ENCODE measurements at places on chromosomes 2 and 18.

- DNase-seq, result no peak
Observed at GRCh38 chr2:159206736-159207380, 79.6 kb downstream of the WDSUB1 start.

DNA sequence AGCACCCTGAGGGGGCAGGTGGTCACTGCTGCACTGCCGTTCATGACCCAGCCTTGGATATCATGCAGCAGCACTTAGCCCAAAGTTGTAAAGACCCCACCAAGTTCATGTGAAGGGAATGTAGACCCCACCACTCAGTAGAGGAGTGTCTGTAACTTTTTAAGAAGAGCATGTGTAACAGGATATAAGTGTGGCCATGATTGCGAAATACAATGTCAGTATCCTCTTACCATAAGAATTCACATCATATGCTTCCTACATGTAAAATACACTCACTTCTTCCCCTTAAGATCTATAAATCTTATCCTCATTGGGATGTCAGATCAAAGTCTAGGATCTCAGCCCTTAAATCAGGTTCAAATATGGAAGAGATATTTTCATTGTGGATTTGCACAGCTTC is 276.9 kb downstream of the PTPRM start:
- DNase-seq, result no peak

DNA sequence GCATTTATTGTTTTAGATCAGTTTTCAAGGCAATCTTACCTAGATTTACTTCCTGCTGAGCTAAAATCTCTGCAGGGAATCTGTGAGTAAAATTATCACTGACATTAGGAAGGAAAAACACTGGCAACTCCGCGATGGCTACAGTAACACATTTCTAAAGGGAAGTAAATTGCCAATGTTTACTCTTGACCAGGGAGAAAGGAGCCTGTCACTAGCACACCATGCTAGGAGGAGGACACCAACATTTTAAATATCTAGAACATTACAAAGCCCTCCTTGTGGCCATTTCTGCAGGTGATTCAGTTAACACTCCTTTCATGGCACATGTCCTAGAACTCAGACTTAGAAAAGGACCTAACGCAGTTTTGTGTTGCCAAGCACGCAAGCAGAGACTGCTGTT is 58.4 kb downstream of the TCF4 start:
- DNase-seq, result no peak

GRCh38 chr2:26480566-26481423 is 2.9 kb upstream of the OTOF start:
- DNase-seq, result no peak

- DNase-seq, result no peak
Observed at GRCh38 chr2:137607722-137608318, 356.5 kb upstream of the HNMT start.

- DNase-seq, result no peak
Observed at GRCh38 chr2:145764631-145765030, 1244.7 kb upstream of the ZEB2 start.

DNA sequence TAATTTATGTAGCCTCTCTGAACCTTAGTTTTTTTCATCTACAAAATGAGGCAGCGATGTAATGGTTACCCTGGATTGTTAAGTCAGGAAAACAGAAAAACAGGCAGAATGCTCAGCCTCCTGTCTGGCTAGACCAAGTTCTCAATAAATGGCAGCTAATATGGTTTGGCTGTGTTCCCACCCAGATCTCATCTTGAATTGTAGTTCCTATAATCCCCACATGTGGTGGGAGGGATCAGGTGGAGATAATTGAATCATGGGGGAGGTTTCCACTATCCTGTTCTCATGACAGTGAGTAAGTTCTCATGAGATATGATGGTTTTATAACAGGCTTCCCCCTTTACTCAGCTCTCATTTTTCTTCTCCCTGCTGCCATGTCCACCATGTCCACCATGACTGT is 220.0 kb downstream of the CMPK2 start:
- DNase-seq, result no peak

- DNase-seq, result no peak
Observed at GRCh38 chr2:47843407-47843806, 60.5 kb downstream of the MSH6 start.

DNA sequence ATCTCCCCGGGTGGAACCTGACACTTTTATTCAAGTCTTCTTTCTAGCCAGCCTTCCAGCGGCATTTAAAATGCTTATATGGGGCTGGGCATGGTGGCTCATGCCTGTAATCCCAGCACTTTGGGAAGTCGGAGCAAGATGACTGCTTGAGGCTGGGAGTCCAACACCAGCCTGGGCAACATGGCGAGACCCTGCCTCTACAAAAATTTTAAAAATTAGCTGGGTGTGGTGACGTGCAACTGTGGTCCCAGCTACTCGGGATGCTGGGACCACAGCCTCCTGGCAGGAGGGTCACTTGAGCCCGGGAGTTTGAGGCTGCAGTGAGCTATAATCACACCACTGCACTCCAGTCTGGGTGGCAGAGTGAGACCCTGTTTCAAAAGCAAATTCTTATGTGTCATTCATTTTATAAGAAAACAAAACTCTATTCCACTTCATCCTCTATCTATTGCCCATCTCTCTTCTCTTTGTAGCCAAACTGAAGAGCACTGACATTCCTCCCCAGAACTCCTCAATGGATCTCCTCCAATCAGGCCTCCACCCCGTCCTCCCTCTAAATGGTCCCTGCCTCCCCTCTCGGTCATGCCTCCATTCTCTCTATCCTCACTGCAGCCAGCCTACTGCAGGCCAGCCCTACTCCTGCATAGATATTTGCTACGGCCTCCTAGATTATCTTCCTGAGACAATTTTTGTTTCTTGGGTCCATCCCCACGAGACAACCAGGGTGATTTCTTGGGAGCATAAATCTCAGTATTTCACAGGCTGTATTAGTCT is 18.0 kb upstream of the RHOB start:
- DNase-seq, result no peak

GRCh38 chr2:37886745-37887144 is 38.3 kb upstream of the RMDN2 start:
- no peak for DNase-seq

DNA sequence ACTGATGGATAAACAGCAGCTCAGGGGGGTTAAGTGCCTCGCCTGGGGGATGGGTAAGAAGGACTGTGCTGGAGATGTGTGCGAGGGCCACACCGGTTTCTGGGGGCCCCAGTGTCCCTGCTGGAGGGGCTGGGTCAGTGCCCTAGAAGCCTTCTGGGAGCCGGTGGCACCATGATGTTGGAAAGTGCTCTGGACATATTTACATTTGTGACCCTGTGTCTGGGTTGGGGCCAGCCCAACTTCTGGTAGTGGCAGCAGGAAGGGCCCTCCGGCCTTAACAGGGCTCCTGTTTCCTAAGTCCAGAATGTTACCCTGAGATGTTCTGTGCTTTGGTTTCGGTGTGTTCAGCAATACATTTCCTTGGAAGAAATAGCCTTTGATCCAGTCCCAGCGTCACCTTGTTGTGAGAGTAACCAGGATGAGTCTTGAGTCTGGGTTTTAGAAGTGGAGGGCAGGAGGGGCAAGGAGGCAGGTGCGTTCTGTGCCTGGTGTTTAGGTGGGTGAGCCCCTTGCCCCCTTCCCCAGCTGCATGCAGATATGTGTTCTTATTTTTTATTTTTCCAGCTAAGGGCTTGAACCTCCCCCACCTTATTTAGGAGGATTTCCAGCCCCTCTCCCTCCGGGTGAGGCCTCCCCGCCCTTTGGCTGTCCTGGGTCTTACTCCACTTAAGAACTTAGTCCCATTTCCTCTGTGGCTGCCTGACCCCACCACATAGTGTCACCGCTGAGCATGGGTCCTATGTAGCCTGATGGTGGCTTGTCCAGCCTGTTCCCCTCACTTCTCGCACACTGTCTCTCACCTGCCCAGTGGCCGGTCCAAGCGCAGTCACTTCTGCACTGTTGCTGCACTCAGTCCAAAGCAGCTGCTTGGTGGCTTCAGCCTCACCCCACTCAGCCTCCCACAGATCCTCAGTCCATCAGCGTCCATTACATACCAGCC is 132.7 kb upstream of the HS6ST1 start:
- DNase-seq, result no peak

DNA sequence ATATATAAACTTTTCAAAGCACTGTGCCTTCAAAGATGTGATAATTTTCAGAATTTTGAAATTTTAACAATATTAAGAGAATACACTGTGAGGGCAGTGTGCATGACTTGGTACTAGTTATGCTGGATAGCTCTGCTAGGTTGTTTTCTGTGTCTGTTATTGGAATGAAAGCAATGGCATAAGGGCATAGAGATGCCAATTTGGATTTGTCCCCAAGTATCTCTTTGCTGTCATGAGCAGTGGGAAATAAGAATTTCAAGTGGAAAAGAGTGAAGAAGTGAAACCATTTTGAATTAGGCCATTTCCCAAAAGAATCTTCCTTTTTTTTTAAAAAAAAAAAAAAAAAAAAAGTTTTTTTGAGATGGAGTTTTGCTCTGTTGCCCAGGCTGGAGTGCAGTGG is 76.8 kb downstream of the SLC39A10 start:
- no peak for DNase-seq

DNA sequence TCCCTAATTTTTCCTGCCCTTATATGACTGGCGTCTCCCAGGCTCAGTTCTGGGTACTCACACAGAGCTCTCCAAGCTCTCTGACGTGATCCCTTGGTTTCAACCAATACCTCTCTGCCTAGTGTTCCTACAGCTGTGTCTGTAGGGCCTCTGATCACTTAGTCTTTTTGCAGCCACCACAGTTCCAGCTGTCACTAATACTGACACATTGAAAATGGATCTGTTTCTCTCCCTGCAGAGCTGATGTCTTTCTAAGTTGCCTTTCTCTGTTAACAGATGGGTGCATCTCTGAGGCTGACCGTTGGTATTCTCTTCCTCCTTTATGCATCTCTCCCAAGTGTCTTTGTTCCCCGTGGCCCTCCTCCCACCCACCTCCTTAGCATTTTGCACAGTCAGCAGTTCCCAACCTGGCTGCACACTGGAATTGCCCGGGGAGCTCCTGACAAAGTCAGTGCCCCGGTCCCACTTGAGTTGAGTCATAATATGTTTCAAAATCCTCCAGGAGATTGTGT is 62.5 kb downstream of the CERS6 start:
- DNase-seq, result no peak

- no peak for DNase-seq
Observed at GRCh38 chr18:68833756-68834155, 35.9 kb downstream of the CCDC102B start.

GRCh38 chr2:100875516-100876230 is 55.7 kb downstream of the NPAS2 start:
- DNase-seq, result no peak

GRCh38 chr2:52572469-52572894 is 1195.1 kb upstream of the CHAC2 start:
- DNase-seq, result no peak

GRCh38 chr18:31245820-31246219 is 72.1 kb upstream of the DSG1 start:
- no peak for DNase-seq

- DNase-seq, result peak; percentile 29
Observed at GRCh38 chr2:239824046-239824694, 201.0 kb downstream of the NDUFA10 start.
